ENCODE measurements at places on chromosomes 4 and X.

DNA sequence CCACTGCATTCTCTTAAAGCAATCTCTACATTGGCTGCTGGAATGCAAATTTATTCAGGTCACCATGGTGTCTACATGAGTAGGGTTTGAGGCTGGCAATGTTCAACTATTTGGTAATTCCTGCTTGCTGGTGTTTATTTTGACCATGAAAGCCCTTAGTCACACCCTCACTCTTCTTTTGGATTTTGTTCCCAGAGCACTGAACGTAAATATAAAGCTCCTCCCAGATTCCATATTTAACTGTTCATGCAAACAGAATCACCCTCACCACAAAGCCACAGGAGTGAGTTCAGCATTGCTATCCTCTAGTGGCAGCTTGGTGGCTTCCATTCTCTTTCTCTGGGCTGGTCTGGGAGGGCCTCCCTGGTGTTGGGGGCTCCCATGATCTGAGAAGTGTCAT lies 82.8 kb downstream of the LNX1 start:
- peak; percentile 75 for DNase-seq

- no peak for DNase-seq
Observed at GRCh38 chr4:4254666-4255065, 6.6 kb upstream of the TMEM128 start.

GRCh38 chr4:168070903-168071302 lies 21.4 kb upstream of the ANXA10 start:
- DNase-seq = no peak

GRCh38 chr4:185955151-185955770 lies 113.7 kb upstream of the TLR3 start:
- DNase-seq = no peak

GRCh38 chrX:14697451-14697850 lies 168.1 kb downstream of the GLRA2 start:
- no peak for DNase-seq

DNA sequence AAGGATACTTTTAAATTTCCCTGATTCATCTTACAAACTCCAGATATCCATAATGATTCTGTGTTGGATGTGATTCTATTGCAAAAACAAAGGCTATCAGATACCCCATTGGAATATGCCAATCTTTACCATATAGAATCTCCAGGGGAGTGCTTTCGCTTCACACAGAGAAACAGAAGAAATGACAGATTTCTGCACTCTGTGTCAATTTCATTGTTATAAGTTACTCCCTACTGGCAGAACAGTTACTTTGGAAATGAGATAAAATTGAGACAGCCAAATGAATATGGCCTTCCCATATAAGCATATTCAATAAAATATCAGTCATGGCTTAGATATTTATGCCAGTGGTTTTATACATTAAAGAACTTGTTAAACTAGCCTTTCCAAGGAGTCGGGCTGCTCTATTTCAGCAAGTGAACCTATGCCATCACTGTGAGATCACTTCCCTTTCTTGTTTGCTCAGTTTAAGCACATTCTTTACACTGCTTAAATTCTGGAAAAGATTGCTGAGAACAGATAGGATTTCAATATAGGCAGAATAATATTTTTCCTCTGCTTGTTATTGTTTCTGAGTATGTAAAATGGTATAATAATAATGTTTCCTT lies 127.5 kb upstream of the ANXA10 start:
- no peak for DNase-seq

GRCh38 chr4:66750273-66750672 lies 795.0 kb downstream of the CENPC start:
- DNase-seq = no peak

- no peak for DNase-seq
Observed at GRCh38 chr4:1898681-1899080, 27.5 kb downstream of the NSD2 start.

DNA sequence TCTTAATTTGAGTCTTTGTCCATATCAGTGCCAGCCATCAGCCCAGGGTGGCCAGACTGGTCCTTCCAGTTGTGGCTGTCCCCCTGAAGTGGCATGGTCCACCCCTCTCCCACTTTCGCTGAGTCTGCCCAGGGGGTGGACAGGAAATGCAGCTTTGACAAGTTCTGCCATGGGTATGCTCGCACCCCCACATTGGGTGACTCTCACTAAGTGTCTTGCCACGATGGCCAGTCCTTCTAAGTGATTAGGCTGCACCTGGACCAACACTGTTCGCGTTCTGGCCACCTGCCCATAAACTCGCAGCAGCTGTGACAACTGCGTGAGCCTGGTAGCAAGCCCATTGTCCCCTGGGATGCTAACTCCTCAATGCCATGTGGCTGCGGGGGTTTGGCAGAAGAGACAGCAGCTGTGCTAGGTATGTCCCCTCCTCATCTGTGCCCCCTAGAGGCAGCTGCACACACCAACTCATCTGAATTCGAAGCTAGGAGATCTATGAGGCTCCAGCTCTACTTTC lies 10.0 kb upstream of the LNX1 start:
- no peak for DNase-seq

GRCh38 chr4:70589785-70590184 lies 2.3 kb upstream of the AMBN start:
- DNase-seq = no peak

DNA sequence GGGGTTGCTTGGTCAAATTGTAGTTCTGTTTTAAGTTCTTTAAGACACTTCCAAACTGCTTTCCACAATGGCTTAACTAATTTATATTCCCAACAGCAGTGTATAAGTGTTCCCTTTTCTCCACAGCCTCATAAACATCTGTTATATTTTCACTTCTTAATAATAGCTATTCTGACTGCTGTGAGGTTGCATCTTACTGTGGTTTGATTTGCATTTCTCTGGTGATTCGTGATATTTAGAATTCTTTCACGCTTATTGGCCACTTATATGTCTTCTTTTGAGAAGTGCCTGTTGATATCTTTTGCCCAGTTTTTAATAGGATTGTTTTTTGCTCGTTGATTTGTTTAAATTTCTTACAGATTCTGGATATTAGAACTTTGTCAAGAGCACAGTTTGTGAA lies 278.6 kb upstream of the ITM2A start:
- no peak for DNase-seq

DNA sequence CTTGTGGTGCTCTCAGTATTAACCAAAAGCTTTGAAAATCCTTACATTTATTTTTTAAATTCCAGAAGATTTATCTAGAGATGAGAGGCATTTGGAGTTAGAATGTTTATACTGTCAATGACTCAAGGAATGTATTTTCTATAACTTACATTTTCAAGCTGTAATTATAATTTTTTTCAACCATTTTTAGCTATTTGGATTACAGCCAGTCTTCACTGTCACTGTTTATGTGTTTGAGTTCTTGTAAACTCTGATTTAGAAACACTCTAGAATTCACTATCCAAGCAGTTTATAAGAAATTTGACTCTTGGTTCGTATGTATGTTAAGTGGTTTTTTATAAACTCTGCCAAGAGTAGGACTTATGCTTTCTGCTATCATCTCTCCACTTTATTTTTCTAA lies 36.7 kb upstream of the GUCY1A1 start:
- DNase-seq = no peak

GRCh38 chrX:13265111-13265510 lies 54.7 kb downstream of the ATXN3L start:
- no peak for DNase-seq

- no peak for DNase-seq
Observed at GRCh38 chr4:36020351-36020750, 224.0 kb downstream of the ARAP2 start.

DNA sequence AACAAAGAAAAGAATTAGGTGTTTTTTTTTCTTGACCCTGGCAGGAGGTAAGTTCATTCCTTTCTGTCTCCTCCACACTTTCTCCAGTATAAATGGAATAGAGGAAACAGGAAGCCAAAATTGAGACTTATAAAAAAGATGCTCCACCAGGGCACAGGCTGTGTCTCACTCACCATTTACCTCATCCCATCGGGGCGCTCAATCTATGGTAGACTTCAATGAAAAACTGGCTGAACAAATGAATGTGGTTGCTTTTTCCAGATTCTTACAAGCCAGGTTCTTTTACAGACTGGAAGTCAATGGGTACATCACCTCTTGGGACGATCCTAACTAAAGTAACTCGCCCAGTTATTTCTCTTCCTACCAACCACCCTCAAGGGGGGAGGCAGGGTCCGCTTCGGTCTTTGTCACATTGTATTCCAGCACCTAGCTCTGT lies 685 bp downstream of the COMMD8 start:
- no peak for DNase-seq

DNA sequence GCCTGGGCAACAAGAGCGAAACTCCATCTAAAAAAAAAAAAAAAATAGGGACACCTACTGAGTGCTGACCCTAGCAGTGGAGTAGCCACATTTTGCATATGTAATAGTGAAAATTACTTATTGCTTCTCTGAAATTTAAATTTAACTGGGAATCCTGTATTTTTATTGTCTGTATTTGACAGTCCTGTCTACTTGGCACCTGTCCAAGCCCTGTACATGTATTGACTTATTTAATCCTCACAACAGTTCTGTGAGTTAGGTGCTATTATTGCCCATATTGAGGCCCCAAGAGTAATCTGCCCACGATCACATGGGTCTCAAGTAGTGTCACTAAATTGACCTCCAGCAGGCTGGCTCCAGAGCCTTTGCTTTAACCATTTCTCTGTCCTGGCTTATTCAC lies 81.6 kb downstream of the WDR19 start:
- DNase-seq = no peak

GRCh38 chr4:177108708-177109107 lies 201.0 kb upstream of the NEIL3 start:
- no peak for DNase-seq

DNA sequence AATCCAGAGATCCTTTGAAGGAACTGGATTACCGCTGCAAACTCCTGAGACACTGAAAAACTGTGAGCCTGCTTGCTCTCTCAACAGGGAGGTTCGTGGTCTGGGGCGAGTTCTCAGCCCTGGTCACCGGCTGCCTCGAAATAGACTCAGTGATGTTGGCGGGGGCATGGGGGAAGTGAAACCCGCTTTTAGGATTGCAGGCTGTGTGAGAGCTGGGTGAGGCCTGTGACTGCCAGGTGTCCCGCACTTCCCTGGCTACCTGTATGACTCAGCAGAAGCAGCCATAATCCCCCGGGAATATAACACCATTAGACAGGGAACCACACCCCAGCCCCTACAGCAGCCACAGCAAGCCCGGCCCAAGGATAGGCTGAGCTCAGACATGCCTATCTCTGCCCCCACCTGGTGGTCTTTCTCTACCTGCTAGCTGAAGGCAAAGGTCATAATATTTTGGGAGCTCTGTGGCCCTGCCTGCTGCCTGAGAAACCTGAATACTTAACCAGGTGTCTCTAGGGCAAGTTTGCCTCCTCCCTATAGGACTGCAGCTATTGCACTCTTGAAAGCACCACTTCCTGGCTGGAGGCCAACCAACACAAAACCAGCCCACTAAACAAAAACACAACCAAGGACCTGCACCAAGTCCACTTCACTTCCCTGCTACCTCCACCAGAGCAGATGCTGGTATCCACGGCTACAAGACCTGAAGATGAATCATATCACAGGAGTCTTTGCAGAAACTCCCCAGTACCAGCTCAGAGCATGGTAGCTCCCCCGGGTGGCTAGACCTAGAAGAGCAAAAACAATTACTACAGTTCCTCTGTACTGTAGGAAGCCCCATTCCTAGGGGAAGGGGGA lies 202.0 kb downstream of the RRAGB start:
- DNase-seq = no peak

GRCh38 chr4:40486534-40486933 lies 143.1 kb downstream of the RBM47 start:
- DNase-seq = peak; percentile 17

DNA sequence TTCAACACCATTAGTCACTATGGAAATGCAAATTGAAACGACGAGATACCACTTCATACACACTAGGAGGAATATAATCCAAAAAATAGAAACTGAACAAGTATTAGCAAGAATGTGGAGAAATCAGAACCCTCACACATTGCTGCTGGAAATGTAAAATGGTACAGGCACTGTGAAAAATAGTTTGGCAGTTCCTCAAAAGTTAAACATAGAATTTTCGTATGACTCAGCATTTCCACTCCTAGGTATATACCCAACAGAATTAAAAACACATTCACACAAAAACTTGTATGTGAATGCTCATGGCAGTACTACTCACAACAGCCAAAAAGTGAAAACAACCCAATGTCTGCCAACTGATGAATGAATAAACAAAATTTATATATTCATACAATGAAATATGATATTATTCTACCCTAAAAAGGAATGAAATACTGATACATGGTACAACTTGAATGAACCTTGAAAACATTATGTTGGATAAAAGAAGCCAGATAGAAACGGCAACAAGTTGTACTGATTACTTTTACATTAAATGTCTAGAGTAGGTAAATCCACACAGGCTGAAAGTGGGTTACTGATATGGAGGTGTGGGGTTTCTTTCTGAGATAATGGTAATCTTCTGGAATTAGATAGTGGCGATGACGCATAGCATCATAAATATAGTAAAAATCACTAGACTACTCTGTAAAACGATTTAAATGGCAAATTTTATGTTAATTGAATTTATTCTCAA lies 22.3 kb downstream of the TEC start:
- no peak for DNase-seq

DNA sequence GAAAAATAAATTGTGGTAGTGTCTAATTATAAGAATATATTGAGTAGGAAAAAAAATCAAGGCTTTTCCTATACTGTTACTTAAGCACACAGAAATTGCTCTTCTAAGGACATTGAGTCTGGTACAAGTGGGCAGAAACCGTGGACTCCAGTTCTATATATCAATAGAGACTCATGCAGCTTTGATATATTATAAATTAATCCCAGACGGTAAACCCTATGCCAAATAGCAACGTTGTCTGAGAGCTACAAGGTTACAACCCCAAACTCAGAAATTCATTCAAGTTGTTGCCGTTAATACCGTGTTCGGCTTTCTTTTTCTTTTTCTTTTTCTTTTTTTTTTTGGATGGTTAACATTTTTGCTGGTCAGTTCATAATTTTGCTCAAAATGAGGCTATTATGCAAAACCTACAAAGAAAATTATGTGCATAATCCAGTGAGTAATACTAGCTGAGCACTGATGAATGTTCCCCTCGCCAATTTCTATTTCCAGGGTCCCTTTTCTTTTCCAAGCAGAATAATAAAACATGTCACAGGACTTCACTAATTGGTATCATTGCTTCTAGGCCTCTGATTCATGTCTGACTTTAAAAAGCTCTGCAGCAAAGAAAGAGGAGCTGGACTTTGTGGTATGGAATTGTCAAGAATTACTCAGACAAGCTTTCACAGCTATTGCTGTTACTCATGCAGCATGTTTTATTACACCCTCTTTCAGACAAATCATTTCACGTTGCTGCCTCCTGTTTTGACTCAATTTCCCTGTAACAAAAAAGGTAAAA lies 737.7 kb downstream of the NLGN4X start:
- DNase-seq = no peak

- no peak for DNase-seq
Observed at GRCh38 chrX:124373348-124373747, 27.0 kb downstream of the SH2D1A start.

DNA sequence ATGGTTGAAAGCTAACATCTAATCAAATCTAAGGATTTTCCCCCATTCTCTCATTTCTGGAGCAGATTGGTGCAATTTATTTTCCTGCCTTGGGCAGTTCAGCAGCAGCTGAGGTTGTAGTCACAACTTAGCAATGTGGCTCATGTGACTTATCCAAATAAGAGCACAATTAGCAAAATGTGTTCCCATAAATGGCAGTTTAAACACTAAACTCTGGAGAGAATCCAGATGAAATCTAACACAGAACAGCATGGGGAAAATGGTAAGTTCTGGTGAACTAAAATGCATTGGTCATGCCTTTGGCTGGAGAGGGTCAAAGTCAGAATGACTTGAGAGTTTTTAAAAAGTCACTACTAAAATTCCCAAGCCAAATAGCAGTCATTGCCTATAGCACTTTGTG lies 422.6 kb upstream of the DIPK2B start:
- DNase-seq = peak; percentile 90
